Left ventricle myocardium superior (tissue), 1 donor: ENCODE measurements at places on chromosomes 6 and 20. TPM values are rescaled to one million over a fixed set of nuclear protein-coding genes. Genes with fewer than 3 reads are reported as not detected.

Gene CALHM4
- 0.32 TPM for total RNA-seq

Gene CLDN20
- not detected for total RNA-seq

Gene ZHX3
- total RNA-seq, result 37.8 TPM

Gene ZFP57
- not detected for total RNA-seq

Gene CDKAL1
- 9.9 TPM for total RNA-seq

Gene LY6G5B
- total RNA-seq, result 3.9 TPM

Gene SLC25A27
- total RNA-seq, result 15.3 TPM

Gene CDSN
- total RNA-seq, result not detected

Gene WFDC5
- total RNA-seq, result not detected

Gene GCNT2
- 41.8 TPM for total RNA-seq

Gene TMEM14C
- 128 TPM for total RNA-seq

Gene CD93
- total RNA-seq, result 41.0 TPM

Gene RBBP8NL
- total RNA-seq, result not detected

Gene EDN1
- 2.7 TPM for total RNA-seq

Gene TSBP1
- total RNA-seq, result not detected

Gene TOP1
- total RNA-seq, result 25.3 TPM

Gene HCK
- total RNA-seq, result 4.4 TPM

Gene TGM3
- total RNA-seq, result not detected

Gene TMC2
- 0.10 TPM for total RNA-seq

Gene WFDC12
- not detected for total RNA-seq

Gene ARMH2
- total RNA-seq, result not detected

Gene AVP
- not detected for total RNA-seq

Gene ANKRD66
- not detected for total RNA-seq

Gene PPP1R14C
- total RNA-seq, result 123 TPM

Gene GPR63
- 0.79 TPM for total RNA-seq

Gene ALDH8A1
- 0.20 TPM for total RNA-seq

Gene C20orf144
- total RNA-seq, result not detected

Gene COL12A1
- 9.5 TPM for total RNA-seq

Gene PKHD1
- not detected for total RNA-seq

Gene GPX6
- total RNA-seq, result not detected

Gene ZBTB12
- 3.3 TPM for total RNA-seq

Gene SAMD10
- 6.4 TPM for total RNA-seq

Gene OLIG3
- total RNA-seq, result not detected

Gene TRIM10
- not detected for total RNA-seq

Gene RIPPLY2
- not detected for total RNA-seq

Gene CAGE1
- not detected for total RNA-seq

Gene CBFA2T2
- 10.2 TPM for total RNA-seq

Gene PLN
- total RNA-seq, result 2,753 TPM

Gene SLC12A5
- total RNA-seq, result 1.3 TPM
